ENCODE measurements at places on chromosomes 16 and 17.

DNA sequence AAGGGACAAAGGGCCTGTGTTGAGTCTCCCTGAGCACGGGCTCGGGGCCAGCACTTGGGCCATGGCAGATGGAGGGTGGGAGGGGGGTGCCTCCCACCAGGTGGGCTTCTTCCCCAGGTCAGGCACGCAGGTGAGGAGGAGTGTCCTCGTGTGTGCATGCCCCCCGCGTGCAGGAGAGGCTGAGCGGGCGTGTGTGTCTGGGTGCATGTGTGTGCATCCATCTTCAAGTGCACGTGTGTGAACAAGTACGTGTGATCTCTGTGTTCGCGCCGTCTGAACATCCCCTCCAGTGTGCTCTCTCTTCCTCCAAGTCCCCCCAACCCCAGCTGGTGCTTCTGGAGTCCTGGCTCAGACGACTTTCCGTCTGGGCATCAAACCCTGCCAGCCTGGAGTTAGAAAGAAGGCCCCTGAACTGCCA is 2.7 kb upstream of the ZG16B start:
- no peak overlapping the region for H3K4me3 ChIP-seq
- H3K36me3 ChIP-seq: no peaks in the 10 kb centered on the region
- DNase-seq: no peak

GRCh38 chr17:5234645-5235576 is at the start of gene SCIMP:
SCIMP (minus strand) TSS chr17:5234860; CDS start chr17:5234755, 105 bp downstream.
- no peaks in the 10 kb centered on the region for H3K27me3 ChIP-seq
- DNase-seq: no peak
- H3K4me3 ChIP-seq: no peak within 1 kb of the TSS
- H3K36me3 ChIP-seq: no peaks in the 10 kb centered on the region

GRCh38 chr16:69563605-69564580 is 1.9 kb upstream of the NFAT5 start:
- H3K27ac ChIP-seq: peak overlapping the region; percentile 76
- DNase-seq: peak; percentile 54
- H3K27me3 ChIP-seq: no peaks in the 10 kb centered on the region
- H3K4me1 ChIP-seq: peaks cover 13% of the 10 kb centered on the region
- H3K36me3 ChIP-seq: no peaks in the 10 kb centered on the region

DNA sequence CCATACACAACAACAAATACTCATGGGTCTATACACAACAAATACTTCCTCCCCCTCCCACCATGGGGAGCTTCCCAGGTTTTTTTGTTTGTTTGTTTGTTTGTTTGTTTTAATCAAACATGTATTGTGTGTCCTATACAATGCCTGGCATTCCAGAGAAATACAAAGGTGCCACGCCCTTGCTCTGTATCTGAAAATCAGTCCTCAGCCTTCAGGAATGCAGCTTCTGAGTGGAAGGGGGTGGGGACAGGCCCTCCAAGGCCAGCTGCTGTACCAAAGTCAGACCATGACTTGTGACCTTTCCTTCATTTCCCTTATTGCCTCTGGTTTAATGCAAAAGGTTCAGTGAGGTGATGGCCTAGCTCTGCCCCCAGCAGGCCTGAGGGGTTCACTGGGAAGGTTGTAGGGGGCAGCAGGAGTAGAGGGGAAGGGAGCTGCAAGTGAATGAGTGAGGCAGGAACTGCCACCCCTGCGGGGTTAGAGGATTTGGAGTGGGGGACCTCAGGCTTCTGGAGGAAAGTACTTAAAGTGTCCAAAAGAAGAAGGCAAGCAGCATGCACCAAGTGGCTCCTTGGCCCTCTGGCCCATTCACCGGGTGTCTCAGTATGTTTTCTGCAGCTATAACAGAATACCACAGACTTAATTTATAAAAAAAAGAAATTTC is 105.2 kb downstream of the CLEC16A start:
- DNase-seq: no peak
- H3K4me3 ChIP-seq: no peak overlapping the region
- no peaks in the 10 kb centered on the region for H3K27me3 ChIP-seq
- H3K4me1 ChIP-seq: no peaks in the 10 kb centered on the region
- H3K36me3 ChIP-seq: no peaks in the 10 kb centered on the region

DNA sequence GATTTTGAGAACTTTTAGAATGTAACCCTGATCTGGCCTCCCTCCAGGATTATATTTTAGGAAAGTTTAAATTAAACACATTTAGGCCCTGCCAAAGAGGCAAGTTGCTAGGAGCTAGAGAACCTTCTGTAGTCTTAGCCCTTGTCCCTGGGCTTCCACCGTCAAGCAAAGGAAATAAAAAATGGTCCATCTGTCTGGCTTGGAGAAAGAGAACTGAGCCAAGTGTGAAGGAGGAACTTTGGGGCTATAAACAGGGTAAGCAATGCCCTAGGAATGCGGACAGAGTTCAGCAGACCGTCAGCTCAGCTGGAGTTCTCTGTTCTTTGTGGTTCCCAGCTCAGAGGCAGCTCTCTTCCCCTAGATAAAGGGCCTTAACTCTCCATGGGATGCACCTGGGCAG is 29.6 kb downstream of the RCVRN start:
- H3K4me3 ChIP-seq: no peak overlapping the region
- DNase-seq: no peak
- H3K27me3 ChIP-seq: peaks cover 19% of the 10 kb centered on the region

- H3K27ac ChIP-seq: no peak overlapping the region
- H3K36me3 ChIP-seq: no peaks in the 10 kb centered on the region
- no peaks in the 10 kb centered on the region for H3K4me1 ChIP-seq
- DNase-seq: no peak
Measured at GRCh38 chr16:53404959-53405358, 29.3 kb upstream of the RBL2 start.

DNA sequence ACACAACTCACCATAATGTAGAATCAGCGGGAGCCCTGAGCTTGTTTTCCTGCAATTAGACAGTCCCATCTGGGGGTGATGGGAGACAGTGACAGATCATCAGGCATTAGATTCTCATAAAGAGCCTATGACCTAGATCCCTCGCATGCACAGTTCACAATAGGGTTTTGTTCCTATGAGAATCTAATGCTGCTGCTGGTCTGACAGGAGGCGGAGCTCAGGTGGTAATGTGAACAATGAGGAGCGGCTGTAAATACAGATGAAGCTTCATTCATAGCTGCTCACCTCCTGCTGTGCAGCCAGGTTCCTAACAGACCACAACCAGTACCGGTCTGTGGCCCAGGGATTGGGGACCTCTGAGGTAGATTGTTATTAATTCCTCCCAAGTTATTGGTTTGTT is 2.9 kb upstream of the DOK4 start:
- H3K27me3 ChIP-seq: no peaks in the 10 kb centered on the region
- no peak for DNase-seq
- H3K4me1 ChIP-seq: peaks cover 4% of the 10 kb centered on the region
- no peaks in the 10 kb centered on the region for H3K36me3 ChIP-seq

GRCh38 chr17:4901108-4901647 is 1.7 kb downstream of the CHRNE start:
- H3K4me3 ChIP-seq: no peak overlapping the region
- DNase-seq: no peak
- no peaks in the 10 kb centered on the region for H3K36me3 ChIP-seq

GRCh38 chr16:49663081-49664065 is 192.5 kb downstream of the ZNF423 start:
- H3K36me3 ChIP-seq: no peaks in the 10 kb centered on the region
- DNase-seq: no peak
- peaks cover 29% of the 10 kb centered on the region for H3K27me3 ChIP-seq
- H3K4me3 ChIP-seq: no peak overlapping the region
- H3K27ac ChIP-seq: no peak overlapping the region

DNA sequence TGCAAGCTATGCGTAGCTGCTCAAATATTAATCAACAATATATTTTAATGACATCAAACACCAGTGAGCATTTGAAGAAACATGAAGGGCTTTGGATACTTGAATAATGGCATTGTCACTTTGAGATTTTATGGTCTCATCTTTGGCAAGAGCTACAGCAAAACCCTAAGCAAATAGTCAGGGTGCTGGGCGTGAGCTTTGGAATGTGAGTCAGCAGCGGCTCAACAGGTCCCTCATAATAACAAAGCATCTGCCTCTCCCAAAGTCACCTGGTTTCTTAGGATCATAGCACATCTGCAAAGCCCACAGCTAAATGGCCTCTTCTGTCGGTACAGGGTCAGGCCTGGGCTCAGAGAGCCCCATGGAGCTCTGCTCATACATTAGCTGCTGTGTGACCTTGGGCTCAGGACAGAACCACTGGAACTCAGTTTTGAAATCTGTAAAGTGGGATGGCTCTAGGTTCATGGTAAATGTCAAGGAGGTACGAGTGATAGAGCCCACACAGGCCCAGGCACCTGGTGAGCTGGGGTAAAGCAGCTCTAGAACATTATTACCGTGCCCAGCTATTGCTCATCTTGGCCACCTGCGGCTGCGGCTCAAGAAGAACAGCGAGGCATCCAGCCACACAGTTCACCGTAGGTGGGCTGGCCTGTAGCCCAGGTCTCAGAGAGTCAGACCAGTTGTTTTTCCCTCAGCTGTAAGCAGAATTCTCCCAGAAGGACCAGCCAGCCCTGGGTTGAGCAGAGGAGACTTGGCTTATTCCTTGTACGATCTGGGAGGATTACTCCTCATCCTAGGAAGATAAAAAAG is 544.5 kb upstream of the CDH11 start:
- no peak overlapping the region for H3K4me3 ChIP-seq
- H3K4me1 ChIP-seq: no peaks in the 10 kb centered on the region

DNA sequence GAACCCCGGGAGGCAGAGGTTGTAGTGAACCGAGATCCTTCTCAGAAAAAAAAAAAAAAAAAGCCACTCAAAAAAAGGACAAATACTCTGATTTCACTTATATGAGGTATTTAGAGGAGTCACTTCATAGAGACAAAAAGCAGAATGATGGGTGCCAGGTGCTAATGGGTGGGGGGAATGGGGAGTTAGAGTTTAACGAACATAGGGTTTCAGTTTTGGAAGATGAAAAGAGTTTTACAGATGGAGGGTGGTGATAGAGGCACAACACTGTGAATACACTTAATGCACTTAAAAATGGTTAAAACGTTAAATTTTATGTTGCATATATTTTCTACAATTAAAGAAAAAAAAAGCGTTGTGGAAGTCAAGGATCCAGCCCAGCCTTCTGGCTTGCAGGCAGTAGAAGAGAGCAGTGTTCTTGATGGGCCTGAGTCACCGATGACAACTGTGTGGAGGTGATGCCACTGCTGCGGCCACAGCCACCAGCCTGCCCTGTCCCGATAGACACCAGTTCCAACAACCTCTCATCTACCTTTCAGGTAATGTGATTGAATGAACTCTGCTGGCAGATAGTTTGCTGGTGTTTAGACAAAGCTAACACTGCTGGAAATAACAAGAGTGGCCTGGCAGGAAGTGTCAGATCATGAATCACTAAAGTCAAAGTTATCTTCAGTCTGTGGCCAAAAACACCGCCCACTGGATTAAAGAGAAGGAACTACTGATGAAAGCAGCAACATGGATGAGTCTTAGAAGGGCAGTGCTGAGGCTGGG is 49.9 kb upstream of the COX10 start:
- DNase-seq: no peak
- no peak overlapping the region for H3K27ac ChIP-seq
- no peaks in the 10 kb centered on the region for H3K27me3 ChIP-seq

Data from MM.1S (cell line).